ENCODE measurements at places on chromosomes 11 and 22. TPM values are rescaled to one million over a fixed set of nuclear protein-coding genes. Genes with fewer than 3 reads are reported as not detected.
A peak's percentile ranks its signal among the peaks of the same experiment; 100 is the strongest.

DNA sequence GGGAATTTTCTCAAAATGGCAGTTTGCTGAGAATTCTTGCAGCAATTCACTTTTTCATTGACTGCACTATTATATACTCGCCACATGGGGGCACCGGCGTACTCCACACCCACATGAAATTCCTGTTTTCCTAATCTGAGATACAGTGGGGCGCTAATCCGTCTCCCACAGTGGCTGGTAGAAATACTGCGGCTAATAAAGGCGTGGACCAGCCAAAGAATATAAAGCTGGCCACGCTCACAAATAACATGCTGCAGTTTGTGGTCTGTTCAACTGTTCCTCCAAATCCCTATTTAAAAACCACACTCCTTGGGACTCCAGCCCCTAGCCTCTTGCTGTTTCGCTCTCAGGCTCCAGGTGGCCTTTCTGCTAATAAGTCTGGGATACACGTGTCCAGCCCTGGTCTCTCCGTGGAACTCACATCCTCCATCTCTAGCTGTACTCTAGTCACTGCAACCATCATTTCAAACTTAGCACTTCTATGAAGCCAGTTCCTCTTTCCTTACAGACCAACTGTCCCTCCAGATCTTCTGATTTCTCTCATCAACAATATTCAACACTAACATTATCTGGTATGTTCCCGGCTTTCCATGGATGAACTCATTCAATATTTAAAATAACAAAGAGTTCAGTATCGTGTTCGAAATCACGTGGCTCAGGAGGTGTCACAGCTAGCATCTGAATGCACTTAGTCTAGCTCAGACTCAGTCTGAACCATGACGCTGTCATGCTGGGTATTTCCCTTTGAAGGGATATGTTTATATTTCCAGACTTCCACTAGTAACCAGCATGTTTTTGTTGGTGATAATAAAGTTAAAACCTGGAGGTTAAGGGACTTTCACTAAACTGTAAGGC is 22.0 kb downstream of the TBRG1 start:
- no peak for DNase-seq

RBFOX2 gene
- 191 TPM for polyA plus RNA-seq

- no peak for DNase-seq
Measured at GRCh38 chr22:23265368-23265700, 85.0 kb downstream of the BCR start.

- no peak for DNase-seq
Measured at GRCh38 chr11:1880746-1881441, 10.8 kb downstream of the PRR33 start.

DNA sequence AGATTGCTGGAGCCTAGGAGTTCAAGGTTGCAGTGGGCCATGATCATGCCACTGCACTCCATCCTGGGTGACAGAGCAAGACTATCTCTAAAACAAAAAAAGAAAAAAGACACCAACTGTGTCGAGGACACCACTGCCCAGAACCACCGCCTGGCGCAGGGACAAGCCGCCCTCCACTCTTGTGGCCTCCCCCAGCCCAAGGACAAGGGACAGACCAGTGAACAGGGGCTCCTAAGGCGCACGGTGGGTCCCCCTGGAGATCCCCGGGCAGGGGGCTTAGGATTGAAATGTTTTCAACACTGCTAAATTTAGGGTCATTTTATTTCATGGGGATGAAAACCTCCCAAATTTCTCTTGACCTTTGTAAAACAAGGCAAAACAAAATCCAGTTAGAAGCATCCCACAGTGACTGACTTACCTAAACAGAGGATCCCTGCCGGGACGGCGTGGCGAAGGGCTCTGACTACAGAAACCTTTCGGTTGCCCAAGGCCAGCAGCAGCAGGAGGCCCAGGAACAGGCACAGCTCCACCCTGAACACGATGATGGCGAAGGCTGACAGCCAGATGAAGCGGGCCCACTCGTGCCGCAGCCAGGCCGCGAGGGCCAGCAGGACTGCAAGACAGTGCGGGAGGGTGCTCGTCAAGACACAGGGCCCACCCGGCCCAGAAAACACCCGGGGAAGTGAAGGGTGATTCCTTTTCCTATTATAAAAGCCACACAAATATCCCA is 8.6 kb downstream of the ALG12 start:
- DNase-seq = no peak

GRCh38 chr11:25900814-25901213 is 431.1 kb upstream of the ANO3 start:
- DNase-seq = no peak

- DNase-seq = peak; percentile 74
Measured at GRCh38 chr22:44086271-44087088, 62.4 kb downstream of the PARVB start.

GRCh38 chr11:11971906-11972547 is 36.4 kb downstream of the DKK3 start:
- DNase-seq = no peak

C11orf97 gene
- polyA plus RNA-seq = not detected

DNA sequence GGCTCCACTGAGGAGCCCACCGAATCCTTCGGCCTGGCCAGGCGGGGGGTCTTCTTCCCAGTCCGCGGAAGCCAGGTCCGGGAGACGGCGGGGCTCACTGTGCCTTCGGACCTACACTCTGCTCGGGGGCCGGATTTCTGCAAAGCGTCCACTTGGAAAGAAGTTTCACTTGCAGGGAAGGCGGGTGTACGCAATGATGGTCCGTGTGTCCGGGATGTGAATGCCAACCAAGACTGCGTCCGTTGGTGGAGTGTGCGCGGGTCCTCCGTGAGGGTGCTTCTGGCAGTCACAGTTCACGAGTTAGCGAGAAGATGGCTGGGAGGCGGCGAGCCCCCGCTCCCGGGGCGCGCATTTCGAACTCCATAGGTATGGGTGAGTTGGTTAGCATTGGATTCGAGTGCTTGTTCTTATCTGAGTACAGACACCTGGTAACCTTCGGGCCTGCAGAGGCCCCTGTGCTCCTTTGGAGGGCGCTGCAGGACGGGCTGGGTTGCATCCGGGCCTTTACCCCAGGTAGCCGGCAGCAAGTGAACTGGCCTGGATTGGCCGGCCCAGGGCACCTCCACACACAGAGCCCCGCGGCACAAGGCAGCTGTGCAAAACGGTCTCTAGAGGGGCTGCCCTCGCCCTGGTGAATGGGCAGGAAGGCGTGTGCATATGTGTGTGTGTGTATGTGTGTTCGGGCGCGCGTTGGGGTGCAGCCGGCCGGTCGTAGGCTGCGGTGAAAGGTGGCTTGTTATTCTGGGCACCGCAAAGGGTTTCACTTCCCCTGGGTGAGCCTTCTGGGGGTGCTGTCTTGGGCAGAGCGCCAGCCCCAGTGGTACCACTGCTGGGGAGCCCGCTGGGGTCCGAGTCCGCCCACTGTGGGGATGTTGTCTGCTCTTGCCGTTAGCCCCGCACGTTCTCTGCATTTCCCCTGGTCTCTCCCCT is 13.3 kb upstream of the CYP2R1 start:
- DNase-seq = no peak

MS4A4A gene
- 9.4 TPM for polyA plus RNA-seq

GAL3ST3 gene
- 0.78 TPM for polyA plus RNA-seq

MEI1 gene
- polyA plus RNA-seq = 0.68 TPM

NADSYN1 gene
- 20.2 TPM for polyA plus RNA-seq

APOBEC3H gene
- not detected for polyA plus RNA-seq

GRCh38 chr22:30439226-30439625 is 13.7 kb downstream of the MTFP1 start:
- no peak for DNase-seq

RTN4RL2 gene
- 37.2 TPM for polyA plus RNA-seq

TSPAN4 gene
- polyA plus RNA-seq = 44.0 TPM

DNA sequence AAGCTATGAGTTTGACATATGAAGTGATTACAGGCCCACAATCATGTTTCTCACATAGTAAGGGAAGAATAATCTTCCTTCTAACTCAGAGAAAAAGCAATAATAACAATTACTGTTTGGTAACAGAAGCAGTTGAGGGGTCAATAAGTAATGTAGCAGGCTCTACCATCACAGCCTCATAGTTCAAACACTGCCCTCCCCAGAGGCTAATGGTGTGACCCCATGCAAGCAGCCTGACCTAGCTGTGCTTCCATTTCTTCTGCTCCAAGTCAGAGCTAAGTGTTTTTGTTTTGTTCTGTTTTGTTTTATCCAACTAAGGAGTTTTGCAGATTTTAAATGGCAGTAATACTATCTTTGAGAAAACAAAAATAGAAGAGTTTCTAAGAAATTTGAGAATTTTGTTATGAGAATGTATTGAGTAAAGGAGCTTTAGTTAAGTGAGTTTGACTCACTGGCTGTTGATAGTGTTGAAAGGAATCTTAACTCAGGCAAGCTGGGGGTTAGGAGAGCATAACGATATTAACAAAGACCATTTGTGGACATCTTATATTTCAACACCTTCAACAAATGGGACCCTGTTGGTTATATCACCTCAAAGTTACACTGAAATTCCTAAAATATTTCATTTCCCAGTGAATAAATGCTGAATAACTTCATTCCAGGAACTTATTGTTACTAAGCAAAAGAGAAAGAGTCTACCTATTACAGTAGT is 48.5 kb downstream of the GUCY1A2 start:
- DNase-seq = no peak

NPAS4 gene
- 0.28 TPM for polyA plus RNA-seq

DNA sequence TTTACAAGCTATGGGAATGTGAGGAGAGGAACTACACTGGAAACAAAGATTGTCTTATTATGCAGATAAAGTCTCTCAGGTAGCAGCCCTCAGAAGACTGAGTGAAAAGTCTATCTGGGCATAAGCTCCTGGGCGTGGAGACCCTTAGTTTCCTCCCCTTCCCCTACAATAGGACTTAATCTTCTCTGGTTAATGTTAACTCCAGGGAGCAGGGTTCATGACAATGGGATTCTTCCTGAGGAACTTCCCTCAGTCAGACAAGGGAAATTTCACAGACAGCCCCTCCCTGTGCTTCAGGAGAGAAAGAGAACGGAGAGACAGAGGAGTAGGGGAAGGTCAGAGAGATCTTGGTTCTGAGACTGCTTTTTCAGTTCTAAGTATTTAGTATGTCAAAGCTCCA is 1428.6 kb downstream of the LRRC4C start:
- DNase-seq = no peak

SPDYC gene
- polyA plus RNA-seq = not detected

- DNase-seq = no peak
Measured at GRCh38 chr22:32534252-32535235, 59.9 kb downstream of the FBXO7 start.

- DNase-seq = no peak
Measured at GRCh38 chr11:27916541-27917100, 191.3 kb downstream of the KIF18A start.

GRCh38 chr11:23932485-23932898 is 564.4 kb upstream of the LUZP2 start:
- DNase-seq = no peak

DNA sequence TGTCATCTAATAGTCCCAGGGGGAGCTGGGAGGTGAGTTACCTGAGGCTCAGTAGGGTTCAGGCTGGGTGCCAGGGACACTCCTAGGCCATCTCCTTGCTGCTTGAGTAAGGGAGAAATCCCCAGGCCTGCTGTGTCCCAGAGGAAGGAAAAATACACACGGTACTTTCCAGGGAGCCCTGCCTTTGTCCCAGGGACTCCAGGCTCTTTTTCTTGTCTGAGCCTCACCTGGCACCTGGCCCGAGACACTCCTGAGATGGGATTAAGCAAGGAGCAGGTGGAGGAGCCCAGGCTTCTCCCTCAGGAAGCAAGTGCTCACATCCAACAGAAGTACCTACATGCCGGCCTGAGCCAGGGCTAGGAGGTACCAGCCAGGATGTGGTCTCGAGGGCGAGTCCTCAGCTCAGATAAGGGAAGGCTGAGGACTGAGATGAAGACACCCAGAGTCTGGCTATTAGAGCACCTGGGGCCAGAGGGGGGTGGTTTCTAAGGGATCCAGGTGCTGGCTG is 899 bp upstream of the KLHDC7B start:
- no peak for DNase-seq

DNA sequence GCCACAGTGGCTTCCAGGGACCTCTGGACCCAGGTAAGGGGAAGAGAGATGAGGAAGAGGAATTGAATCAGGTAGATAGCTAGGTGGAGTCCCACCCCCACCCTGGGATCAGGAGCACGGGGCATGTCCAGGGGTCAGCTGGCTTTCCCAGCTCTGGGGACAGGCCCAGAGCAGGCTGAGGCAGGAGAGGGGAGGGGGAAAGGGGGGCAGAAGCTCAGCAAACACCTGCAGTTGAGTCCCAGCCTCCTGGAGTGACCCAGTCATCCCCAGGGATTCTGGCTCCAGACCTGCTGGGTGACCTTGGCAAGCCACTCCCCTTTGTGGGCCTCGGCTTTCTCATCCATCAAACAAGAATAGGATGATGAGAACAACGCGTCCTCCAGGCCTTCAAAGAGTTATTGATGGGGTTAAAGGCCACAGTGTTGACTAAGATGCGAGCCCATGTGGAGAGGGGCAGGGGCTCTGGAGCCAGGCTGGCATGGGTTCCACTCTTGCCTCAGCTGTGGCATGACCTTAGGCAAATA is 16.0 kb downstream of the STARD10 start:
- DNase-seq = no peak

GRCh38 chr22:19407649-19408606 is 23.6 kb downstream of the HIRA start:
- DNase-seq = no peak

GRCh38 chr11:27443746-27444507 is 28.7 kb downstream of the LGR4 start:
- no peak for DNase-seq

GRCh38 chr22:33605221-33605620 is 315.1 kb downstream of the LARGE1 start:
- no peak for DNase-seq

Measured in forelimb muscle (tissue), 1 donor.